ENCODE measurements at places on chromosomes 7 and 10.

- no peak for DNase-seq
Observed at GRCh38 chr7:156764016-156764669, 123.6 kb downstream of the RNF32 start.

DNA sequence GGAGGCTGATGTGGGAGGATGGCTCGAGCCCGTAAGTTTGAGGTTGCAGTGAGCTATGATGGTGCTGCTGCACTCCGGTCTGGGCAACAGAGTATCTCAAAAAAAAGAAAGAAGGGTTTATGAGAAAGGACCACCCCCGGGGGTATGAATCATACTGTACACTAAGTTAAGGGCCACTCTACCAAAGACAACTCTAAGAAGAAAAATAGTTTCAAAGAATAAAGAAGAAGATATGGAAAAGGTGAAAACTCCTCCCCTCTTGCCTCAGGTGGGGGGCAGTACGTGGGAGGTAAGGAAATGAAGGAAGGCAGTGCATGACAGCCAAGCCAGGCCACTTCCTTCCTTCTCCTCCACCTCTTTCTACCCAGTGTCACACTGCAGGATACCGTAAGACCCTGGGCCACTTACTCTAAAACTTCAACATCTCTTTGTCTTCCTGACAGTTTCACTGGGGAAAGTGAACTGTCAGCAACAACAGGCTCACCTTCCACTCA is 61.3 kb downstream of the PIP4K2A start:
- DNase-seq, result peak; percentile 48

GRCh38 chr10:124799211-124799610 is 2.4 kb upstream of the ABRAXAS2 start:
- no peak for DNase-seq

- no peak for DNase-seq
Observed at GRCh38 chr7:127976056-127976737, 55.0 kb downstream of the LRRC4 start.

- no peak for DNase-seq
Observed at GRCh38 chr7:131557652-131558385, 1.4 kb upstream of the PODXL start.

GRCh38 chr7:12572941-12573575 is 2.5 kb downstream of the SCIN start:
- no peak for DNase-seq

GRCh38 chr10:110326351-110327032 is 21.8 kb upstream of the SMNDC1 start:
- no peak for DNase-seq

DNA sequence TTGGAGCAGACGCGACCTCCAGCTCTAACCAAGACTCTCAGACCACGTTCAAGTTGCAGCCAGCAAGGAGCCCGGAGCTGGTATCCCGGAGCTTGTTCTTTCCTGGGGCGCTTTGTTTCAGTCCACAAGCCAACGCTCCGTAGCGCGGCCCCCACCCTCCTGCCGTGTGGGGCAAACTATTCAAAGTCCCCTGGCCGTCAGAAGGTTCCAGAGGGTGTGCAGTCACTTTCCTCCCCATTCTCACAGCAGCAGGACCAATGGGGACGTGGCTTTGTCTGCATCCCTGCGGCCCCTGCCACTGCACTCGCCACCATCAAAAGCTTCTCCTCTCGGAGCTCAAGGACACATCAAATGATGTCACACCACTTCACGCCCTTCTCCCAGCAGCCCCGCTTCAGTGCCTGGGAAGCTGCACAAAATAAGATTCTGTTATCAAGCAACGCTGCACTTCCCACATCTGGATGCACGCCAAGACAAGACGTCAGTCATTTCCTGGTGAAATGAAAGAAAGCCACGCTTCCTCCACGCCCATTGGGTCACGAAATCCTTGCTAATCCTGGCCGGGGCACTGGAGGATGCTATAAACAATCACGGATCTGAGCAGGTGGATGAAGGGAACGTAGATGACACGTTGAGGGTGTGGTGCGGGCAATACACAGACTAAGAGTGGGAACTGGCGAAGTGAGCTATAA is 348.2 kb downstream of the PTPRN2 start:
- DNase-seq, result no peak

- no peak for DNase-seq
Observed at GRCh38 chr10:86678999-86679792, 10.9 kb downstream of the LDB3 start.

- no peak for DNase-seq
Observed at GRCh38 chr10:126014309-126014708, 117.9 kb downstream of the FANK1 start.

All from activated T-cell treated with anti-CD3 and anti-CD28 coated beads for 4 hours (primary cell).